ENCODE measurements at places on chromosomes 12 and 14.

GRCh38 chr12:56763753-56764657, 881 bp downstream of the HSD17B6 start:
- no peak for DNase-seq

DNA sequence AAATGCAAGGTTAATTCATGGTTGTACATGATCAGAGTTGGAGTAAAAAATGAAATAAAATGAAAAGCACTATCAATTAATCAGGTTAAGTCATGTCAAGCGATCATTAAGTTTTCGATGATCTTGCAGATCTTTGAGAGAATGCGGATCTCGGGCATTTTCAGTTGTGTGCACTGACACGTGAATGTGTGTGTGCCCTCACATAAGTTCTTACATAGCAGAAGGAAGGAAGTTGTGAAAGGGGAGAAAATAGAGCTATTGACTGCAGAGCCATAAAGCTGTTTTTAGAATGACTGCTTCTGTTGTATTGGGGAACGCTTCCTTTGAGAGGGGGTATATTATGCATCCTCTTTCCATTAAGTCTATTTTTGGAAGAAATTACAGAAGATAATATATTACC, 101.3 kb downstream of the HMGA2 start:
- DNase-seq: no peak

DNA sequence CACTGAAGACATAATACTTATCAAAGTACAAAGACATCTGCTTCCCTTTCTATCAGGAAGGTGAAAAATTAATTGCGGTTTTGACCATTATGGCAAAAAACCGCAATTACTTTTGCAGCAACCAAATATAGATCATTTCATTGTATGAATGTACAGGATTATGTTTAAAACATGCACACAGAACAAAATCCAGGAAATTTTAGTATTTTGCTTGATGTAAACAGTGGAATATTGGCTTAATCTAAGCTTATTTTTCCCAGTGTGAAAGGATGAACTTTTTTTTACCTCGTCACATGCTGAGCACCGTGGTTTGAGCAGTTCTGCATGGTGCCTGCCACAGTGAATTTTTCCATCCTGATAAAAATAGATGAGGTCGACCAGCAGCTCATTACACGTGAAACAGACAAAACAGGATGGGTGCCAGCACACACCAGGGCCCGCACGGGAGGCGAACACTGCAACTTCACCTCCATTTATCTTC, 121.2 kb downstream of the PRICKLE1 start:
- no peak for DNase-seq

- no peak for DNase-seq
Measured at GRCh38 chr12:1811948-1812291, 8.4 kb upstream of the LRTM2 start.

GRCh38 chr14:33774723-33775470, 176.0 kb downstream of the EGLN3 start:
- DNase-seq: no peak

DNA sequence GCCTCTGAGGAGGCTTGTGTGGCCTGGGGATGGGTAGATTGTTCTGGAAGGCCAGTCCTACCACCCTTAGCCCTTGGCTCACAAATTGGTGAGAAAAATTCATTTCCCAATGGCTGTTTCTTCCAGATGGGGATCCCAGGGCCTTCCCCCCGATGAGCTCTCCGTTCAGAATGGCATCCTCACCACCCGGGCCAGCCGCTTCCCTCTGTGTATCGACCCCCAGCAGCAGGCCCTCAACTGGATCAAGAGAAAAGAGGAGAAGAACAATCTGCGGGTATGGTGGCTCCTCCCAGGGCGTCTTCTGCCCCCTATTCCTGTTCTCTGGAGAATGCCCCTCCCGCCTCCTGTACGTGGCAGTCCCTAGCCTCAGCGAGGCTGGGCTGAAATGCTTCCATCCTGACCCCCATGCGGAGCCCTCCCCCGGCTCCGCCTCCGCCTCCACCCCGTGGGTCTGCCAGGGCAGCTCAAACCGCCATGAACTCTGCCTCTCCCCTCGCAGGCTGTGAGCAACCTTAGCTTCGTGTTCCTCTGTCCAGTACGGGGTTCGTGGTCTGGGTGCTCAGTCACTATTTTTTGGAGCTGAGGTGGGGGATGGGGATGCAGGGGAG, 57.8 kb downstream of the CCDC92 start:
- no peak for DNase-seq

- DNase-seq: no peak
Measured at GRCh38 chr12:131939007-131939406, 9.9 kb downstream of the PUS1 start.

GRCh38 chr12:108977360-108977759, 43.5 kb downstream of the SVOP start:
- no peak for DNase-seq

DNA sequence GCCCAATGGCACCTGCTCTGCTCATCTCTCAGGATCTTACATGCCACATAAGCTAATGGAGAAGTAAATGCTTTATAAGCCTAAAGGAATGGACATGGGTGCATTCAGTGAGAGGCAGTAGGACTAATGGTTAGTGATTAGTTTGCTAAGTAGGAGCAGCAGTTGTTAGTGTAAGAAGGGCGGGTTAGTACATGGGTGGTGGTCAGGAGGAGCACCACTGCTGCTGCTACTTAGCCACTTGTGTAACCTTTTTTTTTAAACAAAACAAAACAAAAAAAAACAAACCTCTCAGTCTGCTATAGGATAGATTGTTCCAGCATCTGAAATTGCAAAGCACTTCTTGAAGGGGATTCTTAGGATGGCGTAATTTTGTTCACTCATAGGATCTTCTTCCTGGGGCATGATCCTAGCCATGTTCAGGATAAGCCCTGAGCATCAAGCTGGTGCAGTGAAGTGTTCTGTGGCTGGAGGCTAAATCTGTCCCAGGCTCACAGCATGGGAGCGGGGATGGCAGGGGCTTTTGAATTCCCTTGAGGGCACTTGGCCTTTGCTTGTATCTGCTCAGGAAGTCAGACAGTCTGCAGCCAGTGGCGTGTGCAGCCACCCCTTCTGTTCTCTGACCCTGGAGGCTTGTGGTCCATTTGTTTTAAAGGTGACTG, 63.6 kb downstream of the CHST11 start:
- DNase-seq: no peak

DNA sequence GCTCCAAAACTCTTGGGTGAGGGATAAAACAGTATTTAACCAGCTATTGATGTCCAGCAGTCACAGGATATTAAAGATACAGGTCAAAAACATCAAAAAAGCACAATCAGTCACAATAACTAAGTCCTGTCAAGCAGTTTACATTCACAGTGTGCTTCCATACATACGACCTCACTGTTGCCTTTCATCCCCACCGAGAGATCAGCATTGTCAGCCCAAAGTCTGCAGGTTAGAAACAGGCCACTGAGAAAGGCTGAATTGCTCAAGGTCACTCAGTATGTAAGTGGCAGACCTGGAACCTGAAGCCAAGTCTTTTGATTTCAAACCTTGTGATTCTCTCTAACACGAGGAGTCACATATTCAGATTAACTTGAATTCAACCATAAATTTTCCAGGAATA, 124.9 kb downstream of the GXYLT1 start:
- no peak for DNase-seq

DNA sequence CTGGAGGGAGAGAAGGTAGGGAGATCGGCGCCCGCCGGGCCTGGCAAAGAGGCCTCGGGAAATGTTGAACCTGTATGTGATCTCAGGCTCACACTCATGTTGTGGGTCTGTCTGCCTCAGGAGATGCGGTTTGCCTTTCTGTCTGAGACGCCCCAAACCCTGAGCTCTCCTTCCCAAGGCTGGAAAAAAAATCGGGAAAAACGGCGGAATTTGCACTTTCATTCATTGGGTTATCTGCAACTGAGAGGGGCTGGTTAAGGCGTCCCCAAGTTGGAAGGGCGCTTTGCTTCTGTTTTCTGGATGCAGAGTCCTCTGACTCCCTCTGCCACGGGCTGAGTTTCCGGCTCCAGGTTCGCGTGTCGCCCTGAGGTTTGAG, 5.0 kb upstream of the HOXC9 start:
- no peak for DNase-seq

- no peak for DNase-seq
Measured at GRCh38 chr12:6163416-6164060, 36.7 kb upstream of the CD9 start.

DNA sequence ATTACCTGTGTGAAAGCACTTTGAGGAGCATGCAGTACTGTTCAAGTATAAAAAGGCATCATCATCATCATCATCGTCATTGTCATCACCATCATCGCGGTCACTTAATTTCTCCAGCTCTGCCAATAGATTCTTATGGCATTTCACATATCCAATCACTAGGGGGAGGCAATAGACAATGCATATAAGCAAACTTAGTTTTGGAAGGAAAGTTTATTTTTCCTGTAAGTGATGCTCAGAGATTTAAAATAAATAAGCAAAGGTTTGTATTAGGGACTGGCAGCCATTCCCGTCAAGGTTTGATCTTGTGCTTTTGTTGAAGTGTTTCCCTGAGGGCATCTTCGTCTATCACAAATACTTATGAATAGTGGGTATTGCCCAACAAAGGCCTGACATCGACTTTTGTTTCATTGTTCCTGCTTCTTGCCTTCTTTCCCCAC, 127.4 kb downstream of the KTN1 start:
- no peak for DNase-seq

GRCh38 chr12:12032851-12033797, 37.6 kb upstream of the BCL2L14 start:
- DNase-seq: peak; percentile 82

GRCh38 chr14:105993814-105994213, 467.4 kb downstream of the TMEM121 start:
- no peak for DNase-seq

DNA sequence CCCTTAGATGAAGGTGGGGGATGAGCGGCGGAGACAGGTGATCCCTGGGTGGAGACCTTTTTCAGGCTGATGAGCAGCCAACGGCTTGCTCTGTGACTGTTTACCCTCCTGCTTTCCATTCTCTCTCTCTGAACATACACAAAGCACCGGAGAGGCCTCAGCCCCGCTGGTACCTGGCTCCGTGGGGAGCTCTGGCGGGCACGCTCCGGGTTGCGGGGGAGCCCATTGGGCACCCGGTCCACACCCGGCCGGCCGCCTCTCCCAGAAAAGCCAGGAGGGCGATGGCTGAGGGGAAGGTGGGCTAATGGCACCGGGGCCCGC, 545 bp downstream of the SMARCC2 start:
- DNase-seq: no peak

DNA sequence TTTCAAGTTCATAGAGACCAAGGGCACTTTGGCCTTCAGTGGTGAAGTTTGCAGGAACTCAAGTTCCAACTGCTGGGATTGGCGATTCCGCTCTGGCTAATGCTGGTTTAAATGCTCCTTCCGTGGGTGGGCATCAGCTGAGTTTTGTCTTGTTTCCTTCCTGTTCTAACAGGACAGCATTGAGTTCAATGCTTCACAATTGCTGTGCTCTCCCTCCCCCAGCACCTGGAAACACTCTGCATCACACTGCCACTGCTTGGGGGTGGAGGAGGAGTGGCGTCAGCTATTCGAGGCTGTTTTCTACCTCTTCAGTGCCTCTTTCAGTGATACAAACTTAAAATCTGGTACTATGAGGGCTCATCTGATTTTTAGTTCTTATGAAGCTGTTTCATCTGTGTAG, 634.9 kb downstream of the FSCB start:
- DNase-seq: no peak

GRCh38 chr14:48970943-48971342, 615.2 kb downstream of the RPS29 start:
- DNase-seq: no peak

DNA sequence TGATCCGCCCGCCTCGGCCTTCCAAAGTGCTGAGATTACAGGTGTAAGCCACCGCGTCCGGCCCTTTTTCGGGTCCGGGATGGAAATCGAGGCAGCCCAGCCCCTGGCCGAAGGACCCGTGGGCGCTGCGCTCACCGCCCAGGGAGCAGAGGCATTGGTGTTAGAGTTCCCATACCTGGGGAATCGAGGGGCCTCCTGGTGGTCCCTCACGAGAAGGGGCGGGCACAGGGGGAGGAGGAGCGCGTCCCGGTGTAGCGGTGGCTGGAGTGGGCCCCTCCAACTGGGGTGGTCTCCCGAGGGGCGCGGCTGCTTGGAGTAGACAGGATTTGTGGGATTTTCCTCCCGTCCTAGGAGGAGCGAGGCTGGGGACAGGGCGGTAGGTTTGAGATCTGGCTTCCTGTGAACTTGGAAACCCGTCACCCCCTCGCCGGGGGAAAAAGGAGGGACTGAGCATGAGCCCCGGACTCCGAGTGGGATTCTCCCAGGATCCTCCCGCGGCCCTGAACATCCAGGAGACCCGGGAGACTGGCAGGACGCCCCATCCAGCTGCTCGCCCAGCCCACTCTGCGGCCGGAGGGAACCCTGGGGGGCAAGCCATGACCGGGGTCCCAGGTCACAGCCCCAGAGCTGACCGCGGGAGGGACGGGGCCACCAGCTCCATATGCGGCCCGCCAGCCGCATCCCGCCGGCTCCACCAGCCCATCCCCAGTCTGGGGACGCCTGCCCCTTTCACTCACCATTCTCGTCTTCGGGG, 70.9 kb downstream of the ASCL4 start:
- no peak for DNase-seq

DNA sequence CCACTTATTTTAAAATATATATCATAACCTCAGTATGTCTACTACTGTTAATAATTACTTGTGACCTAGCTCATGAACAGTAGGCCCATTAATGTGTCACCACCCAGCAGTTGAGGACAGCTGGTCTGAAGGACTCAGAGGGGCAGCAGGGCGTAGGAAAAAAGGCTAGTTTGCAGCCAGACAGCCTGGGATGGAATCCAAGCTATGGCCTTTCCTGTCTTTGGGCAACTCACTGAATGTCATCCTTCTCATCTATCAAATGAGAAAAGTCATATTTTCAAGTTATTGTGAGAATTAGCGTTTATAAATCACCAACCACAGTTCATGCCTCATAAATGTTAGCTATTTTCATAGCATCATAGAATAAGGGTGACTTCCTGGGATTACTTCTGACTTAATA, 12.3 kb downstream of the DENND5B start:
- no peak for DNase-seq

DNA sequence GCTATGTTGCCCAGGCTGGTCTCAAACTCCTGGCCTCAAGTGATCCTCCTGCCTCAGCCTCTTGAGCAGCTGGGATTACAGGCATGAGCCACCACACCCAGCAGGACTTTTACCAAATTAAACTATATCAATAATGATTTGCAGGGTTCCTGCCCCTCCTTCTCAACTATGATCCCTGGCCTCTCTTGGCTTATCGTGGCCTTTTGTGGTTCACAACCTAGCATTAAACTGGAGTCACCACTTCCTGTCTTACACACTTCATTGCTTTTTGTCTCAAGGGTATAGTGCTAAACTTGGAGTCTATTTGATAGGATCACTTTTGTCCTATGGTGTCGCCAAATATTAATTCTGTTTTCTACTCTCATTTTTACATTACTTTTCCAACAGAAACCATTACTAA, 64.5 kb downstream of the SEC23A start:
- no peak for DNase-seq

GRCh38 chr14:24098927-24099813, 5.1 kb downstream of the PCK2 start:
- DNase-seq: no peak

GRCh38 chr14:90378249-90378648, 18.6 kb upstream of the CALM1 start:
- DNase-seq: no peak

GRCh38 chr12:117587631-117588287, 226.3 kb upstream of the NOS1 start:
- no peak for DNase-seq

- no peak for DNase-seq
Measured at GRCh38 chr14:42441615-42442014, 834.9 kb downstream of the LRFN5 start.
